A549 treated with DMSO at 1 μM for 4 hours (cell line): ENCODE measurements at places on chromosomes 1 and 21. TPM values are rescaled to one million over a fixed set of nuclear protein-coding genes. Genes with fewer than 3 reads are reported as not detected.

The TGFBR3 gene
- total RNA-seq, result 3.2 to 4.2 TPM (median 3.8 TPM) in 5 replicates

The MX1 gene
- 1.3 to 2.9 TPM (median 1.6 TPM) in 5 replicates for total RNA-seq

The GPR3 gene
- 1.7 to 2.4 TPM (median 1.9 TPM) in 5 replicates for total RNA-seq

The RAB42 gene
- total RNA-seq, result 1.5 to 2.4 TPM (median 2.1 TPM) in 5 replicates

The OSCP1 gene
- 5.4 to 6.5 TPM (median 5.8 TPM) in 5 replicates for total RNA-seq

The GIPC2 gene
- total RNA-seq, result 0.02 to 0.03 TPM in 2 of 5 replicates, not detected in the others

The KDF1 gene
- not detected in 5 replicates for total RNA-seq

The MAST2 gene
- total RNA-seq, result 16.5 to 24.2 TPM (median 21.7 TPM) in 5 replicates

The PYHIN1 gene
- not detected in 5 replicates for total RNA-seq

The GJC2 gene
- 0.28 to 0.42 TPM (median 0.39 TPM) in 5 replicates for total RNA-seq

The LMX1A gene
- total RNA-seq, result not detected in 5 replicates

The KIAA1614 gene
- total RNA-seq, result 0.64 to 1.3 TPM (median 0.85 TPM) in 5 replicates

The GBP2 gene
- 0.61 to 1.1 TPM (median 1.0 TPM) in 5 replicates for total RNA-seq

The BEST4 gene
- 0.15 to 0.66 TPM (median 0.37 TPM) in 5 replicates for total RNA-seq

The TRPM2 gene
- total RNA-seq, result 5.9 to 12.8 TPM (median 9.0 TPM) in 5 replicates

The CAMK1G gene
- 0.16 to 0.51 TPM (median 0.24 TPM) in 5 replicates for total RNA-seq

The PTGFR gene
- total RNA-seq, result not detected in 5 replicates

The URB1 gene
- total RNA-seq, result 12.0 to 14.3 TPM (median 14.3 TPM) in 5 replicates

The MRPL55 gene
- 67.9 to 90.5 TPM (median 82.3 TPM) in 5 replicates for total RNA-seq

The SLC44A3 gene
- 1.6 to 2.1 TPM (median 1.9 TPM) in 5 replicates for total RNA-seq

The CFHR3 gene
- total RNA-seq, result 0.14 to 0.30 TPM (median 0.22 TPM) in 3 of 5 replicates, not detected in the others

The LCA5L gene
- total RNA-seq, result 1.3 to 1.8 TPM (median 1.4 TPM) in 5 replicates

The HSPG2 gene
- total RNA-seq, result 48.6 to 65.4 TPM (median 58.9 TPM) in 5 replicates

The CFAP298 gene
- 23.7 to 35.1 TPM (median 32.6 TPM) in 5 replicates for total RNA-seq

The HSPB7 gene
- total RNA-seq, result 0.05 TPM in 1 of 5 replicates, not detected in the others

The RWDD3 gene
- 9.7 to 11.7 TPM (median 10.5 TPM) in 5 replicates for total RNA-seq

The MNDA gene
- total RNA-seq, result not detected in 5 replicates

The TRNAU1AP gene
- 19.4 to 24.9 TPM (median 23.1 TPM) in 5 replicates for total RNA-seq

The MPL gene
- 0.26 TPM in 1 of 5 replicates, not detected in the others for total RNA-seq

The PGLYRP4 gene
- not detected in 5 replicates for total RNA-seq

The ELAPOR1 gene
- 0.41 to 0.96 TPM (median 0.55 TPM) in 5 replicates for total RNA-seq

The CYP4X1 gene
- total RNA-seq, result 0.03 to 0.05 TPM in 2 of 5 replicates, not detected in the others

The KLF17 gene
- 0.18 to 0.64 TPM (median 0.31 TPM) in 5 replicates for total RNA-seq

The ARHGEF16 gene
- 3.5 to 5.8 TPM (median 5.1 TPM) in 5 replicates for total RNA-seq

The DSCAM gene
- total RNA-seq, result not detected in 5 replicates

The OLFM3 gene
- not detected in 5 replicates for total RNA-seq

The CACHD1 gene
- 1.7 to 2.0 TPM (median 1.9 TPM) in 5 replicates for total RNA-seq

The PTPN7 gene
- total RNA-seq, result 0.05 to 0.11 TPM in 2 of 5 replicates, not detected in the others

The ZZZ3 gene
- total RNA-seq, result 18.5 to 25.8 TPM (median 20.2 TPM) in 5 replicates

The CD84 gene
- not detected in 5 replicates for total RNA-seq

The PROX1 gene
- 0.05 to 0.46 TPM (median 0.06 TPM) in 4 of 5 replicates, not detected in the other for total RNA-seq

The NCMAP gene
- 0.02 TPM in 2 of 5 replicates, not detected in the others for total RNA-seq

The KRTAP7-1 gene
- not detected in 5 replicates for total RNA-seq

The COL6A2 gene
- total RNA-seq, result 14.0 to 18.0 TPM (median 16.1 TPM) in 5 replicates

The PAQR6 gene
- total RNA-seq, result 3.2 to 3.9 TPM (median 3.8 TPM) in 5 replicates

The ATAD3C gene
- not detected in 5 replicates for total RNA-seq

The PLEKHN1 gene
- total RNA-seq, result 4.4 to 7.1 TPM (median 6.1 TPM) in 5 replicates

The GPR52 gene
- total RNA-seq, result 0.19 TPM in 1 of 5 replicates, not detected in the others

The KRTAP12-4 gene
- not detected in 5 replicates for total RNA-seq

The RAVER2 gene
- 4.7 to 5.9 TPM (median 5.5 TPM) in 5 replicates for total RNA-seq

The ZBTB21 gene
- 5.9 to 7.7 TPM (median 6.9 TPM) in 5 replicates for total RNA-seq

The INSRR gene
- not detected in 5 replicates for total RNA-seq

The CRABP2 gene
- 9.9 to 13.9 TPM (median 11.1 TPM) in 5 replicates for total RNA-seq

The S100A7A gene
- not detected in 5 replicates for total RNA-seq
